Glomerular endothelial cell (primary cell): ENCODE measurements at places on chromosomes 5 and 9.

GRCh38 chr5:179772351-179772750 is 21.4 kb upstream of the LTC4S start:
- no peak for DNase-seq

DNA sequence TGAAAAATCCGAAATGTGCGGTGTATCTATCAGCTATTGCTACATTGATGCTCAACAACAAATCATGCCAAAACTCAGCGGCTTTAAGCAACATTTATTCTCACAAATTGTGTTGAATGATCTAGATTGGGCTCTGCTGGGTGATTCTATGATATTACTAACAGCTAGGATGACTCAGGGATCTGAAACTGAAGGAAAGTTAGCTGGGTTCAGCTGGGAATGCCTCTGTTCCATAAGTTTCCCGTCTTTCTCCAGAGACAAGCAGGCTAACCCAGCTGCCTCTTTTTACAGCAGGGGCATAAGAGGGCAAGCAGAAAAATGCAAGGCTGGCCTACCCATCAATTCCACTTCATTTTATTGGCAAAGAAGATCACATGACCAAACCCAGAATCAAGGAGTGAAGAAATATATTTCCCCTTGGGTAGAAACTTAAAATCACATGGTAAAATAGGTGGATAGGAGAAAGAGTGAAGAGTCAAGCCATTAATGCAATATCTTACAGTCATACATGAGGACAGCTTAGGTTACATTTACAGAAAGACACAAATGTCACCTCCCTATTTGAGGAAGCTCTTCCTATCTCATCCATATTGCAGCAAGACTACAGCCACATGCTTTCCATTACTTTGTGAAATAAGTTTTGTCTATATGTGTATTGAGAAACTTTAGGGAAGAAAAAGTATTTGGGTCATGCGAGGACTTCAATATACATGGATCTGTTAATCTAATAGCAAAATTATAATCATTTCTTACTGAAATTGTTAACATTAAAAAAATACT is 30.8 kb downstream of the IL7R start:
- DNase-seq = no peak

GRCh38 chr5:131795879-131796792 is 681 bp downstream of the FNIP1 start:
- no peak for DNase-seq

- DNase-seq = no peak
These were observed 376.4 kb downstream of the ARRDC3 start for GRCh38 chr5:91006713-91007112.

DNA sequence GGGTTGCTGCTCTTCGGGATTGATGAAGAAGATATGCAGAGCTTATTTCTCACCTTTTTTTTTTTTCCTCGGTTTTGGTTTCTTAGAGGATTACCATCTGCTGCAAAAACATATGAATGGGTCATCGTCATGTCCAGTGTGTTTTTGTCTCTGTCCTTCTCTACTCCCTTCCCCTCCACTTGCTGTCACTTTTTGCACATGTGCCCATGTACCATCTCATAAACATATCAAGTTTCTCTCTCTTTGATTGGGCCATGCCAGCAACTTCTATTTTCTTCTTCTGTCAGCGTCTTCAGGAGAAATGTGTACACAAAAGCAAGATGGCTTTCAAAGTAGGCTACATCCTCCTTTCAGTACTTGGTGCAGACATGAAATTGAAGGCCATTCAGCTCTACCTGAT is 57.1 kb downstream of the ZNF462 start:
- DNase-seq = no peak

- DNase-seq = no peak
These were observed 15.8 kb downstream of the SLC25A48 start for GRCh38 chr5:135850231-135850630.

DNA sequence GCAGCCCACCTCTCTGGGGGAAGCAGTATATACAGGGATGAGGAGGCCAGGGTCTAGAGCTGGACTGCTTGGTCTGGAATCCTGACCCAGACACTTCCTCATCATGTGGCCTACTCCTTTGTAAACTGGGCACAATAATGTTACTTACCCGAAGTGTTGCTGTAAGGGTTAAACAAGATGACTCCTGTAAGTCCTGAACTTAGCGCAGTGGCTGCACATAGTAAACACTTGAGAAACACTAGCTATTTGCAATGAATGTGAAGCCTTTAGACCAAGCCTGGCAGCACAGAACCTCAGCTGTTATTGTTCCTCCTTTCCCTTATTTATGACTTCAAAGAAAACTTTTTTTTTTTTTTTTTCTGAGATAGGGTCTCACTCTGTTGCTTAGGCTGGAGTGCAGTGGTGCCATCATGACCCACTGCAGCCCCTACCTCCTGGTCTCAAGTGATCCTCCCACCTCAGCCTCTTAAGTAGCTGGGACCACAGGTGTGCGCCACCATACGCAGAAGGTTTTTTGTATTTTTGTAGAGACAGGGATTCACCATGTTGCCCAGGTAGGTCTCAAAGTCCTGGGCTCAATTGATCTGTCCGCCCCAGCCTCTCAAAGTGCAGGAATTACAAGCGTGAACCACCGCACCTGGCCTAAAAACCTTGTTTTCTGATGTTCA is 96.2 kb upstream of the IL6ST start:
- DNase-seq = no peak

DNA sequence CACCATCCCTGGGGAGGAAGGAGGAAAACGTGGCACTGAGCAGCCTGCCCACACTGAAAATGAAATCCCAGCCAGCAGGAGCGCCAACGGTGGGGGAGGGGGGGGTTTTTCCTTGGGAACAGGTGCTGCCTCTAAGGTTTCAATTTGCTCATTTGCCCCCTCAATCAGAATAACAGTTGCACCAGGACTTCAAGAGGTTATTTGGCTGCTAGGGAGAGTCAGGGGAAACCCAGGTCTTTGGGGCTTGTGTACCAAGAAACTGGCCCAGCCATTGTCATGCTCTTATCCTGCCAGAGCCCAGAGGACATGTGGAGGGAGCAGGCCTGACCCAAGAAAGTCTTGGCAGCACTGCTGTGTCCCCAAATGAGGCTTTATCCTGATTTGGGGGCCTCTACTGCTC is 66.5 kb downstream of the NDFIP1 start:
- no peak for DNase-seq
